T-cell (primary cell): ENCODE measurements at places on chromosomes 3 and 15. TPM values are rescaled to one million over a fixed set of nuclear protein-coding genes. Genes with fewer than 3 reads are reported as not detected.

Gene WDR49
- 0.79 TPM for total RNA-seq

Gene CPLX3
- 0.16 TPM for total RNA-seq

Gene ZMYND10
- 6.1 TPM for total RNA-seq

Gene ITIH3
- total RNA-seq = 0.76 TPM

Gene ITPKA
- total RNA-seq = not detected

Gene INKA1
- total RNA-seq = 1.8 TPM

Gene PFKFB4
- 1.8 TPM for total RNA-seq

Gene ARHGAP31
- total RNA-seq = 3.4 TPM

Gene ZWILCH
- total RNA-seq = 5.3 TPM
